CD4-positive, alpha-beta T cell treated with Interleukin-17A for 4 hours (primary cell): ENCODE measurements at places on chromosomes 6 and 20.

DNA sequence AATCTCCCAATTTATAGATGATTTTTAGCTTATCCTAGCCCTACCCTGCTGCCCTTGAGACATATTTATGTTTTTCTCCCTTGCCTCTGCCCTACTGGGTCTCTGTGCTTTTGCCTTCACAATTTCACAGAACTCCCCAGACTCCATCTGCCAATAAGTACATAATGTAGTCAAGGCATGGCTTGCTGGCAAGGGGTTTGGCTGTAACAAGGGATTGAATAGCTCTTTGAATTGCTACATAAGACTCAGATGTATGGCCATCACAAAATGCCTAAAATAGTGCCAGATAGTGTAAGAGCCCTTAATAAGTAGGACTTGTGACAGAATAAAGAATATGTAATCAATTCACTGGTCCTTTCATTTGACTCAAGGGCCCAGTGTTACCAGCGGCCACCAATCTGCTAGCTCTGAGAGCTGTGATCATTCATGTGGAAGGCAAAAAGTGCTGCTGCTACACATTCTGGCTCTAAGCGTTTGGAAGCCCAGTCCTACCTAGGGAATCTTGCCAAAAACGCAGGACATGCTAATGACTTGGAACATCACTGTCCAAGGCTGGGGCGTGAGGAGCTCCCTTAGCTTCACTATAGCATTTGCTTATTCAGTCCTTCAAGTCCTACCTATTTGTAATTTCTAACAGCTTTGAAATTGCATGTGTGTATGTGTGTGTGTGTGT lies 20.5 kb downstream of the CLVS2 start:
- DNase-seq: no peak

DNA sequence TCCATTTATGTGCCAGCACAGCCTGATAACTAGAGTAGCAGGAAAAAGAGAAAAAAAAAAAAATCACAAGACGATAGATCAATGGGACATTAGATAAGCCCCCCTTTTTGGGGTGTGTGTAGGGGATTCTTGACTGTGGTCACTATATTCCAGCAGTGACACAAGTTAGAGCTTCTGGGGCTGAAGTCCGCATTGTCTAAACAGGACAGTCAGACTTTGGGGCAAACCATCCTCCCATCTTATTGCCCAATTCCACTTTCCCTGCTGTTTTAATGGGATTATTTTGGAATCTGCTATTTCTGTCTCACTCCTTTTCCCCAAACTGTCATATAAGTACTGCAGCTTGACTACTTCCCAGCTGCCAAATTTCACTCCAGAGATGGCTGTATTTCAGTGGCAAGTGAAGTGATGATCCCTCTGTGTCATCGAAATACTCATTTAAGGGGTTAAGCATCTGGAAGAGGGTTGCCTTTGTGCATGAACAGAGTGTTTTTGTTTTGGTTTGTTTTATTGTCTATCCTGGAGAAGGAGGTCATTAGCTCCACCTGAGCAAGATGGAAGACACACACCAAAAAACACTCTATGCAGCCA lies 182.5 kb downstream of the ATXN1 start:
- DNase-seq: no peak

GRCh38 chr6:72413884-72414283 lies 208.0 kb upstream of the KCNQ5 start:
- no peak for DNase-seq

DNA sequence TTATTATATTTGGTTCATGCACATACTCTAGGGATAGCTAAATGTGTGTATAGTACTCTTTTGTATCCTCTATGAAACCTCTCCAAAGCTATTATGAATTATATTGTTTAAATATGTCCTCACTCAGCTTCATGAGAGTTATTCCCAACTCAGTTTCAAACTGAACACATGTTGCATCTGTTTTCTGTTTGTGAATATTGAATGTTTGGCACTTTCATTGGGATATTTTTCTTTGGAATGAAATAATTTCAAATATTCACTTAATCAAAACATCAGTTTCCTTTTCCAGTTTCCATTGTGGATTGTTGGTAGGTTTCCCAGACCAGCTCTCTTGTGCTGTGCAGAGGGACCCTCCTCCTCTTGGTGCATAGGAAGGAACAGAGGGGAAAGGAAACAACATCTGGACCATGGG lies 46.6 kb downstream of the HDAC2 start:
- DNase-seq: no peak

DNA sequence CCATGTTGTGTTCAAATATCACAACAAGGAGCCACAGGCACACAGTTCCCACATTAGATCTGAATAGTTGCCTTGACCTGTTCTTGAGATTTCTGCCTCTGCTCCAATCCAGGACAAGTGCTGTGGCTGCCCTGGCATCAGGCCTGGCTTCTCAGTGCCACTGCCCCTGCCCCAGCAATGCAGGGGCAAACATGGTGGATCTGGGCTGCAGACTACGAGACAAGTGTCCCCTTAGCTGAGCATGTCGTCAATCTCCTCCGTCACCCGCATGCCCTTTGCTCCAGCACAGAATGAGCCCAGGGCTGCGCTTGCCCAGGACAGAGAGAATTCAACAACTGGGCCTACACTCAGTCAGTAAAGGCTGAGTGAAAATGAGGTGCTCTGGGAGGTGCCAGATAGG lies 201.6 kb downstream of the SYNDIG1 start:
- DNase-seq: no peak

DNA sequence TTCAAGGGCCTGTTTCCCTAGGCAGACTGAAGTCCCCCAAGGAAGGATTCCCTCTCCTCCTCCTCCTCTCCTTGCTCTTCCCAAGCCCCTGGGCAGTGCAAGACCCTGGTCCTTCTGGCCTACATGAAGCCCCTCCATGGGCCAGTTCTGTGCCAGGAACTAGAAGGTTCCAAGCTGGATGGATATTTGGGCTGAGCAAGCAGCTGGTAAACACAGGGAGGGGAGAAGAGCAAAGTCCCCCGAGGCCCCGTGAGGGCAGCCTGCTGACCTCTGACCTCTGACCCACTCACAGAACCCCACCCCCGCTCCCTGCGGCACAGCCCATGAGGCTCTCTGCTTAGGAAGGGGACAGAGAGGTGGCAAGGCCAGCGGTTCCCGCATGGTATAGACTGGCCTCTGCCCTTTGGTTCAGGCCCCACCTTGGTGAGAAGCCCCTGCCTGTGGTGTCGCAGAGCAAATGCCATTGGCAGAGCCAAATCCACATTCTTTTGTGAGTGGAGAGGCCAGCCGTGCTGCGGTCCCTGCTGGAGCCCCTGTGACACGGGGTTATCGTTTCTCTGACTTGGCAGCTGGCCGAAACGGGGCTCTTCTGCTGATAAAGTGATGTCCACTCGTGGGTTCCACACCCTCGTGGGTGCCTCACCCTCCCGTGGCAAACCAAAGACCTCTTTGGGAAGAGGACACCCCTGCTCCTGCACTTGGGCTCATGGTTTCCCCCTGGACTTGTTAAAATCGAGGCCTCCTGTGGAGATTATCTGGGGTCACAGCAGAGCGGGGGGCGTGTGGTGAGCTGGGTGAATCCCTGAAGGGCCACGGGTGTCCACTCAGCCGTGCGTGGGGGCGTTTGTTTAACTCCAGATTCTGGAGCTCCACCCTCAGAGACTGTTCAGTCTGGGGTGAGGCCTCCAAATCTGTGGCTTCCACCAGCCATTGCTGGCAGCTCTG lies 2.1 kb upstream of the CHRNA4 start:
- no peak for DNase-seq

DNA sequence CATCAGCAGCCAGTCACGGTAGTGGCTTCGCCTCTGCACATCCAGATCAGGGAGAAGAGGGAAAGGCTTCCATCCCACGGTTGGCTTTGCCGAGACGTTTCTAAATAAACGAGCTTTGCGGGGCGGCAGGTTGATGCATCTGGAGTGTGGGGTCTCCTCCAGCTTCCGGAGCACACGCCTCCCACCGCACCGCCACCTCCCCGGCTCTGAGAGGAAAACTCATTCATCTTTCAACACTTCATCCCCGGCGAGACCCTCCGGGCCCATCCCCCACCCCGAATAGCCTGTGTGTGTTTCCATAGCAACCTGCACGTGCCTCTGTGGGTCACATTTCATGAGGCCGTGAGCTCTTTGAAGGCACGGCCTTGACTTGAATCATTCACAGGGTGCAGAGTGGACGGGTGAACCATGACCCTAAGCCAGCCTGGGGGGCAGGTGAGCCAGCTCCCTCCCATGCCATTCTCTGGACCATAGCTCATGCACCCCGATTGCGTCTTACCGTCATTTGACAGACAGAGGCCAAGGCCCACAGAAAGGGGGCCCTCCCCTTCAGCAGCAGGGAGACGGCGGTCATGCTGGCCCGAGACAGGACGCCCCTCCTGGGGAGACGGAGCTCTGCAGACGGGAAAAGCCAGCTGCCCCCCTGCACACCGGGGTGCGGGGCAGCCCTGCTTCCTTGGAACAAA lies 16.2 kb upstream of the CHRNA4 start:
- no peak for DNase-seq
